ENCODE measurements at places on chromosomes 2 and 18. TPM values are rescaled to one million over a fixed set of nuclear protein-coding genes. Genes with fewer than 3 reads are reported as not detected.

DNA sequence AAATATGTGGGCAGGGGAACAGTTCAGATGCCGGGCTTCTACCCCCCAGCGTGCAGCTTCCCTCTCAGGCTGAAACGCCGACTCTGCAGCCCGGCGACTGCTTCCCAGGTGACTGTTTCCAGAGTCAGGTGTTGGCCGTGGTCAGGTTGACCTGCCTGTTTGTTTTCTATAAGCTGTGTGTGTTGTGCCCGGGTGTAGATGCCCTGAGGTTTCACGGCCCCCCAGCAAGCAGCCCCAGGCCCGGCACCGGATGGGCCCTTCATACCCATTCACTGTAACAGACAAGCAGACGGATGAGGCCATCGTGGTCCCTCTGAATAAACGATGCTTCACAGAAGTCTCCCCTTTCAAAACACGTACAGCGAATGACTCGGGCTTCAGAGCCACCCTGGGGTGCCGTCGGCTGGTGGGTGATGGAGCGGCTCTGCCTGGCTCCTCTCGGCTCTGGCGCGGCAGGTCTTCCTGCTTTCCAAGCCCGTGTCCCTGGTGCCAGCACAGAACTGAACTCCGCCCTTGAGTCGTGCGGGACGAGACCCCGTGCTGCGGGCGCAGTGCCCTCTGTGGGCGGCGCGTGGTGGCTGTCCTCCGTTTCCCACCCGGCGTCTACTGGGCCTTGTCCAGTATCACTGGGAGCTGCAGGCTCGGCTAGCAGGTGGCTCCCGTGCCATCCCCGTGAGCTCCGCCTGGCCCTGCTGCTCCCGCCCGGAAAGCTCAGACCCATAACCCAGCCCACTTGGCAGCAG is 15.0 kb upstream of the KCNG2 start:
- peak; percentile 47 for DNase-seq

TRPM8 gene
- not detected for total RNA-seq

GRCh38 chr2:217316743-217317142 is 456.9 kb upstream of the TNP1 start:
- no peak for DNase-seq

- DNase-seq = no peak
Measured at GRCh38 chr2:75431763-75432162, 129.0 kb downstream of the EVA1A start.

DNA sequence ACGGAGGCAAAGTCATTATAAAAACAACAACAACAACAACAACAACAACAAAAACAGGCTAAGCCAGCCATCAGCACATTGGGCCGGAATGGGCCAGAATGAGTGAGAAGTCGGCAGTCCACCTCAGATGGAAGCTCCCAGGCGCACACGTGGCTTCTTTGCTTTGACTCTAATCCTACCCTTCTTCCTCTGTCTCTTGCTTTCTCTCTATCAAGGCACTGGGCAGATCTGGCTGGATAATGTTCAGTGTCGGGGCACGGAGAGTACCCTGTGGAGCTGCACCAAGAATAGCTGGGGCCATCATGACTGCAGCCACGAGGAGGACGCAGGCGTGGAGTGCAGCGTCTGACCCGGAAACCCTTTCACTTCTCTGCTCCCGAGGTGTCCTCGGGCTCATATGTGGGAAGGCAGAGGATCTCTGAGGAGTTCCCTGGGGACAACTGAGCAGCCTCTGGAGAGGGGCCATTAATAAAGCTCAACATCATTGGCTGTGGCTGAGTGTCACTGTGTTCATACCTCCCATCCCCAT is 52.2 kb downstream of the MARCO start:
- DNase-seq = no peak

PFN4 gene
- total RNA-seq = 1.5 TPM

TM4SF20 gene
- not detected for total RNA-seq

SLC19A3 gene
- total RNA-seq = 7.1 TPM

DNA sequence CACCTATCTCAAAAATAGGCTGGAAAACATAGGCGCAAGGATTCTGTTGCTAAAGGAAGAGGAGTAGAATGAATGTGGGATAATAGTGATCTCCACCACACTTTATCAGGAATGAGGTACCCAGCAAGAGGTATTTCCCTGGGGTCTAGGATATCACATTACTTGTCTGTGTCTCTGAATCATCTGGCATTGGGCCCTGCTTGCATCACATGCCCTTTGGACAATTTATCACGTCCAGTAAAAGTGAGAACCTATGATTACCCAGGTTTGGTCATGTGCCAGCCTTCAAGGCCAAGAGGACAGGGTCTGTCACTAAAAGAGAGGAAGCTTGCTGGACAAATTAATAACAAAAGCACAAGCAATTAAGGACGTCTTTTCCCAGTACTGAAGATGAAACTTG is 11.4 kb upstream of the TRAPPC8 start:
- no peak for DNase-seq

DNA sequence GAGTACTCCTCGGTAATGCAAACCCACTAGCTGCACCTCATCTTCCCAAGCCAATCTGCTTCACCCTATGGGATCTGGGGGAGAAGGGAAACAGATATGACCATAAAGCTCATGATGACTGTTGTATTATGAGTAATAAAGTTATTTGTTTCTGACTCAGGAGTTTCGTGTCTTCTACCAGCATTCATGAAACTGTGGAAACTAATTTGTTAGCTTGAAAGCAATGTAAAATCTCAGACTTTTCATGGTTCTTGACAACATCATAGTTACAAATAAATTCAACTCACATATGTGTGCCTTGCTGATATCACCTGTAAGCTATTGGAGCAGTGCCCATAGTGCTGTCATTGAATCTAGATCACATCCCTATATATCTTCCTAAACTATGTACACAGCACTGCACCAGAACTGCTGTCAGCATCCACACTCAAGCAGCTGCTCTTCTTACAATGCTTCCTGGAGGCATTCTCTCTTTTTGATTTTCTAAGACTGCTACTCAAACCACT is 135.6 kb upstream of the KYNU start:
- no peak for DNase-seq

REG3A gene
- total RNA-seq = 2.3 TPM

FAM168B gene
- 88.0 TPM for total RNA-seq

DNA sequence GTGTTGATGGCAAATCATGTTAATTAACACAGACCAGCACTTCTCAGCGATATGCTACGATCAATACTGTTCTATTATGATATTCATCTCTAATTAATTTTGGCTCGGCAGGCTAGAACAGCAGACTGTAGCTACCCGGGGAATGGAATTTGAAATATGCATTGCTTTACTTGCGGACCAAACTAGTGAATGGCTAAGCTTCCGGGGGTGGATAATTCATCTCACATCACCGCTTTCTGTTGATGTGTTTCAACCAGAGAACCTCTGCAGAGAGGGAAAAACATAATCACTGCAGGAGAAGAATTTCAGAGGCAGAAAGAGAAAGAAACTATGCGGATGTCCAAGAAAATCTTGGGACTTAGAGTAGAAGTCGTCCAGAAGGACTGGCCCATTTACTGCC is 490.9 kb downstream of the STK39 start:
- no peak for DNase-seq

- DNase-seq = no peak
Measured at GRCh38 chr2:1814616-1815015, 70.3 kb upstream of the PXDN start.

SERPINB10 gene
- not detected for total RNA-seq

DNA sequence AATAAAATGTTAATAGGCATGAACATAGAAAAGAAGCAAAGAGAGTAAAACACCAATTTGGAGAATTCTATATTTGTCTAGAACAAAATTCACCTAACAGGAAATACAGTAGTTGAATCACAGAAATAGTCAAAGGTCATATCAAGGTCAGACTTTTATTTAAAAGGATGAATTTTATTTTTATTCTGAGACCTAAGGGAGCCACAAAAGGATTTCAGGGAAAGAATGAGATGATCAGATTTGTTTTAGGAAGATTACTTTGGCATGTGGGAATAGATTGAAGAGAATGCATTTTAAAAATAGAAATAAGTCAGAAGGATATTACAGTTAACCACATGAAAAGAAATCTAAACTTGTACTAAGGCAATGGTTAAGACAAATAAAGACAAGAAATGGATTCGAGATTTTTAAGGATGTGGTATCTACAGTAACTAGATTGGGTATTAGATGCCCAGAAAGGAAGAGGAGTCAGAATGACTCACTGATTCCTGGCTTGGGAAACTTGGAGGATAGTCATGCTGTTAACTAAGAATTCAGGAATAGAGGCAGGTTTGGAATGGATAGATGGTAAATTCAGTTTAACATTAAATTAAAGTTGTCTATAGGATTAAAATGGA is 56.0 kb downstream of the METTL4 start:
- no peak for DNase-seq

GRCh38 chr2:238784671-238785527 is 63.0 kb upstream of the TWIST2 start:
- peak; percentile 87 for DNase-seq

DNA sequence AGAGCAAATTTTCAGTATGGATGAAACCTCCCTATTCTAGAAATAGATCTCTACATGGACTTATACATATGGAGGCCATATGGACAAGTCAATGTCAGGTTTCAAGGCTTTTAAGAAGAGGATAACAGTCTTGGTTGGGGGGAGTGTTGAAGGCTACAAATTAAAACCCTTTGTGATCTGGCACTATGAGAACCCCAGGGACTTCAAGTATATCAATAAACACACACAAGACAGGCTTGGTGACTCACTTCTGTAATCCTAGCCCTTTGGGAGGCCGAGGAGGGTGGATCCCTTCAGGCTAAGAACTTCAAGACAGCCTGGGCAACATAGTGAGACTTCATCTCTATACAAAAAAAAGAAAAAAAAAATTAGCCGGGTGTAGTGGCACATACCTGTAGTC is 127.2 kb upstream of the SP5 start:
- no peak for DNase-seq

- no peak for DNase-seq
Measured at GRCh38 chr2:63422556-63422955, 165.7 kb downstream of the WDPCP start.

CYP27A1 gene
- 51.8 TPM for total RNA-seq

DNA sequence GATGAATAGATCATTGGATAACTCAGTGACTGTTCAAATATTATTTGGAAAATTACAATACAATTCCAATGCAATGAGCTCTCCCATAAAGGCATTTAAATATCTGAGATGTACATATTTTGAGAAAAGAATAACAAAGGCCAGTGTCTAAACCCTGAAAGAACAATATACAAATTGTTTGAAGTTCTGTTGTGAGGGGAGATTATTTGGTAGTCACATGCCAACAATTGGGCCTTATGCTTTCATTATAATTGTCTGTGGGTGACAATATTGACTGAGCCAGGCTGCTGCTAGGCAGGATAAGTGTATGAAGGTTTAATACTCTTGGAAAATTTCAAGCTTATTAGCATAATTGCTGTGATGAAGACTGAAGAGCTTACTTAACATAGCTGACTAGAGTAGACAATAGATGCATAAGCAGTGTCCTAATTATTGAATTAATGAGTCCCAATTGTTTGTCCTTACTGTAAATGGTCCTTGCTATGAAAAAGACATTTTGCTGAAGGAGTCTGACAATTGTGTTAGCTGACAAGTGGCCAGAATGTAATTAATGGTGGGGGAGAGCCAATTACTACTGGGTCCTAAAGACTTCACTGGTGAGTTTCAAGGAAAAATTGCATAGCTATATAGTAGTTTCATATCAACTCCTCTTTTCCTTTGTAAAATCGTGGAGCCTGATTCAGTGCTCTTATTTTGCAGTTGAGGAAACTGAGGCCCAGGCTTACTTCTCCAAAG is 5.0 kb upstream of the SMAD2 start:
- DNase-seq = no peak

- no peak for DNase-seq
Measured at GRCh38 chr2:217836901-217837491, 165.8 kb downstream of the TNS1 start.

DNA sequence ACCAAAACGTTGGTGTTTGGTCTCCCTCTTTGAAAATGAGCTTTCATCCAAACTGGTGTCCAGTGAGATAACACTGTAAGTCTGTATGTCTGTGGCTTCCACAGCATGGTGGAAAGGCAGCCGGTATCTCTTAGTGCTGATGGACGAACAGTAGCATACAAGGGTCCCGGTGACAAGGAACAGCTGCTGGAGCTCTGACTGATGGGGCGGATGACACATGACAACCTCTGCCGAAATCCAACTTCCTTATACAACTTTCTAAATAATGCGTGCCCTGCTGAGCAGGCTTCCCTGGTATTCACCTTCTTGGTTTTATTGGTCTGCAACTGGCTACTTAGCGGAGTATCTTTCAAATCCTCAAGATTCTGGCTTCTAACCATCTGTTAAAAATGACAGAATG is 216.2 kb downstream of the SRBD1 start:
- no peak for DNase-seq

- no peak for DNase-seq
Measured at GRCh38 chr2:183597841-183598240, 473.6 kb downstream of the NUP35 start.

DNA sequence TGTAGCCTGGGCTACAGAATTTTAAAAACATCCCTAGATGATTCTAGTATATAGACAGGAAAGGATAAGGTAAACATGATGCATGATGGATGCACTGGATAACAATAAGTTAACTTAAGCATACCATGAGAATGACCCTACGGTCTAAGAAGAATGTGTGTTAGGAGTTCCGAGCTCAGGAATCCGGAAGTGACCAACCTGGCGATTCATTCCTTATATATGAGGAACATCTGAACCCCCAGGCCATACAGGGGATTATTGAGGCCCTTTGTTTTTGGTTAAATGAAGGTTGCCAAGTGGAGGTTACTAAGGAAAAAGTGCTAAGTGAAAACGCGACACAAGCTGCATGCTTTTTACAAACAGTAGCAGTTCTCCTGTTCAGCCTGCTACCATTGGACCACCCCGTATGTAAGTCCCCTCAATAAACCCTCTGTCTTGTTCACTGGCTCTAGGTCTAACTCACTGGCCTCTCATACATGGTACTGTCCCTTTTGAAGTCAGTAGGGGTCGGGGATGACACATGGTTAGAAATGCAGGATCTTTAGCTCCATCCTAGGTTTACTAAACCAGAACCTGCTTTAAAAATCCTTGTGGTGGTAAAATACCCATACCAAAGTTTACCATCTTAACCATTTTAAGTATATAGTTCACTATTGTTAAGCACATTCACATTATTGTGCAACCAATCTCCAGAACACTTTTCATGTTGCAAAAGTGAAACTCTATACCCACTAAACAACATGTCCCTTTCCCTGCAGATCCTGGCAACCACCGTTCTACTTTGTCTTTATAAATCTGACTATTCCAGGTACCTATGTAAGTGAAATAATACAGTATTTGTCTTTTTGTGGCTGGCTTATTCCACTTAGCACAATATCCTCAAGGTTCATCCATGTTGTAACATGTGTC is 111.0 kb upstream of the MAP4K3 start:
- DNase-seq = no peak

- DNase-seq = no peak
Measured at GRCh38 chr2:62036761-62037250, 131.3 kb downstream of the COMMD1 start.

GRCh38 chr2:69171116-69171896 is 158.3 kb downstream of the ANTXR1 start:
- DNase-seq = no peak
